Kidney epithelial cell (primary cell): ENCODE measurements at places on chromosomes 6 and 20. TPM values are rescaled to one million over a fixed set of nuclear protein-coding genes. Genes with fewer than 3 reads are reported as not detected.

- DNase-seq, result no peak
Measured at GRCh38 chr20:54078296-54078984, 8.0 kb upstream of the BCAS1 start.

DNA sequence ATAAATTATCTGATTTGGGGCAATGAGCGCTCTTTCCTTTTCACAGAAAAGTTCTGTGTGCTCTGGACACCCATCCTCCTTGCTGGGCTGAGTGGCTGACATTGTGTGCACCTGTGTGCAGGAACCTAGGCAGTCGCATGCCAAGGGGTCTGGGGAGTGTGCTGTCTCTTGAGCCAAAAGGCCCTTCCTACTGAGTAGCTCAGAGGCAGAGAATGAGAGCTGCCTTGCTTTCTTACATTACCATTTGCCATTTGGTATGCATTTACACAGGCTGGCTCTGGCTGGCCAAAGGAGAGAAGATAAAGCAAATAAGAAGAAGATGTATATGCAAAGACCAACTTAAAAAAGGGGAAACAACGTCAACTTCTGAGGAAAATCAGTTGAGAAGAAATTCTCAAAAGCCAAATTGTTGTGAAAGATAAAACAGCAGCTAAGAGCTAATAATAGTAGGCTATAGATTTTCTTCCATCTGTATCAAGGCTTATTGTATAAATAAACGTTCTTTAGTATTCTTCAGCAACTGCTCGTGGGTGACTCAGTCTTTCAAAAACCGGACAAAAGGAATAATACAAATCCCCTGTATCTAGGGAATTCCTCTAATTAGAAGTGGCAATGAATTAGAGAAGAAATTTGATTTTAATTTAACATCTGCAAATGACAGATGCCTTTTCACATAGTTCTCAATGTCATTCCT, 121.9 kb downstream of the INSM1 start:
- no peak for DNase-seq

DNA sequence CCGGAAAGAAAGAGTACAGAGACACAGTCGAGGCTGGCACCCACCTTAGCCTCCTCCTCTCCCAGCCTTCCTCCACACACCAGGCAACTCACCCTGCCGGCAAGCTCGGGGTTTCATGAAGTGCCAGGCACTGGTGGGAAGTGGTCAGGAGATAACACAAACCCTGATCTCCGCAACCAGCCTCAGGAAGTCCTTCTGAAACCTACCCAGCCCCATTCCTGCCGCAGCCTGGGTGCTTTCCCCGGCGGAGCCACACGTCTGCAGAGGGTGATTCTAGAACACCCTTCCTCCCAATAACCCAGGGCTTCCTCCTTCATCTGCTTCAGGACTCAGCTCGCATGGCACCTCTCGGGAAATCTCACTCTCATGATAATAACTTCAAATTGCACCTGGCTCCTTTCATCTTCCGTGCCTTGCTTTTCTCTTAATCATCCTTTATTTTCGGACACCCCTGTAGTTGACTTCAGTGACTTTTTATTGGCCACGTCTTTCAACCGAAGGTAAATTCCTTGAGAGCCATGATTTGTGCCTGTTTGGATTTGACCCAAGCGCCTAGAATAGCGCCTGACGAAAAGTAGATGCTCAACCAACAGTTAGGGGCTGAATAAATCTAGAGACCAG, 8.7 kb upstream of the HLA-E start:
- no peak for DNase-seq

DNA sequence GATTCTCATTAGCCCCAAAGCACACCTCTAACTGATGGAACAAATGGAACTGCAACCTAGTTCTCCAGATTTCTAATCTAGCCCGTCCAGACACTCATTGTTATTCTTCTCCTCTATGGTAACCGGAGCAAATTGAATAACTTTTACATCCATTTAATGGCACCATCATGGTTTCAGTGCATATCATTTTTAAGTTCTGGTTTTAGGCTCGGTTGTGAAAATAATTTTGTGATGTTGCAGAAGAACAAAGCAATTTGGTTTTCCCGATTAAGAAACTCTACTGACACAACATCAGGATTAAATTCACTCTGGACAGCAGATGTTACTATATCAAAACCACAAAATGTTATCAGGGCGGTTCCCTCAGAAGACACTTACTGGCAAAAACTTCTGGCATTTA, 42.5 kb upstream of the HBS1L start:
- no peak for DNase-seq

- DNase-seq, result no peak
Measured at GRCh38 chr6:157768304-157768703, 54.7 kb upstream of the SNX9 start.

DNA sequence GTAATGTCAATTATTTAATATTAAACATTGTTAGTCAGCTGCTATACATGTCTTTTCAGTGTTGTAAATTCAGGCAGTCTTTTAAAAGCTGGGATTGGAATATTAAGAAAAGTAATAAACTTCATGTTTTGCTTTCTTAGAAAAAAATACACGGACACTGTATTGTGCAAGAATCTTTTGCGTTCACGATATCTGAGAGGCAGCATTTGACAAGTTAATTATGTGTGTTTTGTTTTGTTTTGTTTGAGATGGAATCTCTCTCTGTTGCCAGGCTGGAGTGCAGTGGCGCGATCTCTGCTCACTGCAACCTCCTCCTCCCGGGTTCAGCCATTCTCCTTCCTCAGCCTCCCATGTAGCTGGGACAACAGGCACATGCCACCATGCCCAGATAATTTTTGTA, 1661.3 kb downstream of the HACE1 start:
- no peak for DNase-seq

The KHDC1L gene
- total RNA-seq, result not detected in 2 replicates
